ENCODE measurements at places on chromosomes 5 and 9.

DNA sequence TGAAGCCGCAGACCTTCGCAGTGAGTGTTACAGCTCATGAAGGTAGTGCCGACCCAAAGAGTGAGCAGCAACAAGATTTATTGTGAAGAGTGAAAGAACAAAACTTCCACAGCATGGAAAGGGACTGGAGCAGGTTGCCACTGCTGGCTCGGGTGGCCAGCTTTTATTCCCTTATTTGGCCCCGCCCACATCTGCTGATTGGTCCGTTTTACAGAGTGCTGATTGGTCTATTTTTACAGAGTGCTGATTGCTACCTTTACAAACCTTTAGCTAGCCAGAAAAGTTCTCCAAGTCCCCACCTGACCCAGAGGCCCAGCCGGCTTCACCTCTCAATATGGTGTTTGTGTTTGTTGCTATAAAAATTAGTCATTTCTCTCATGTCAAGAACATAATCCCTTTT, 49.7 kb downstream of the RECK start:
- no peak for DNase-seq

DNA sequence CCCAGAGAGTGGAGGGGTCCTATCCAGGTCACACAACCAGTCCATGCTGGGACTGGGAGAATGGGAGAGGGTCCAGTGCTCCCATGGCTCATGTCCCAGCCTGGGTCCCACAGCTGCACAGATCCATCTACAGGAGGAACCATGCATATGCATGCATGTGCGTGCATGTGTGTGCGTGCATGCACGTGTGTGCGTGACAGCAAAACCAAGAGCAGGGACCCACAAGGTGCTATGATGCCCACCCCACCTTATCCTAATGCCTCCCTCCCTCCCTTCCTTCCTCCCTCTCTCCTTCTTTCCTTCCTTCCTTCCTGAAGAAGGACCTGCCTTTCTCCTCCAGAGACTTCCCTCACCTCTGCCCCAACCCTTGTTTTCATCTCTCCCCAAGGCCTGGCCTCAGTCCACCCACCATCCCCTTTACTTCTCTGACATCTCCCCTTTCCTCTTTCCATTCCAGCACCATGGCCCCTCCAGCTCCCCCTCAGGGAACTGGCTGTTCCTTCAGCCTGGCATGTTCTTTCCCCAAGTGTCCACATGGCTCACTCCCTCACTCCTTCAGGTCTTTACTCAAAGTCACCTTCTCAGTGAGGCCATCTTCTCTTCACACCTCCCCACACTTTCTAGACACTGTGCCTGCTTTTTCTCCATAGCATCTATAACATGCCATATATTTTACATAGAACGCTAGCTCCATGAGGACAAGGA, 21.8 kb downstream of the AQP7 start:
- DNase-seq, result no peak

GRCh38 chr5:43161244-43161643, 30.8 kb upstream of the NIM1K start:
- no peak for DNase-seq

GRCh38 chr5:77642738-77643653, 4.5 kb upstream of the OTP start:
- DNase-seq, result no peak

- DNase-seq, result no peak
Observed at GRCh38 chr5:19104948-19105347, 883.1 kb downstream of the CDH18 start.

DNA sequence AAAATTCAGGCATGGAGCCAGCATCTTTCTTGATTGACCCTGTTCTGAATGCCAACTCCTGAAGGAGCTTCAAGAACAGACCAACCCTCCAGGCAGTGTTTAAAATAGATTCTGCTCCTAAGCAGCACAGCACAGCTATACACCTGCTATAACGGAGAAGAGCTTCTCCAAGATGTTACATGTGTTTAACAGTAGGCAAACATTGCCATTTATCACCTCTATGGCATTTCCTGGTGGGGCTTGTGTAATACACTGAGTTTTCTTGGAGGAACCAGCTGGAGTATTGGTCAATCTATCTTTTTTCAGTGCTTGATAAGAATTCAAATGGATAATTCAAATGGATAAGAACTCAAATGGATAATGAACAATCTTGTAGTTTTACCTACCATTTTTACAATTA, 615.1 kb downstream of the CDH12 start:
- no peak for DNase-seq

DNA sequence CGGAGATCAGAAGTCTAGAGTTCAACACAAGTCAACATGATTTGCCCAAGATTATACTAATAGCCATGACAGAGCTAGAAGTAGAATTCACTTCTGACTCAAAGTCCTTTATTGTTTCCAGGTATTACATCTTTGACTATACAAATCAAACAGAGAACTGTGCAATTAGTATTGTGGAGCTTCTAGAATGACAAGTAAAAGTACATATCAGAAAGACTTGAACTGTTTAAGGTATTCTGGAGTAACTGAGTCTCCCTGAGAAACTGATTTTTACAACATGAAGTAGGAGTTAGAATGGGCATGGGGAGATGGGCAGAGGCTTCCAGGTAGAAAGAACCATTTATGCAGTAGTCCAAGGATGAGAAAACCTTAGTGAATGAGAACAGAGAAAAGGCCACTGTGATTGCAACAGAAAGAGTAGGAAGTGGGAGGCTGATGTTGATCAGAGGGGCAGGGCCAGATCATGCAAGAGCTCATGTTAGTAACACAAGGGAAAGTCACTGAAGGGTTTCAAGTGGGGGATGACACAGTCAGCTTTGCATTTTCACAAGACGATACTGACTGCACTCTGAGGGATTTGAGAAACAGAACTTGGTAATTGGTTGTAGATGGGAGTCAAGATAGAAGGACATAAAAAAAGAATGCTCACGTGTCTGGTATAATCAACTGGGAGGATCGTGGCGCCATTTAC, 280.7 kb downstream of the RFX3 start:
- DNase-seq, result no peak

DNA sequence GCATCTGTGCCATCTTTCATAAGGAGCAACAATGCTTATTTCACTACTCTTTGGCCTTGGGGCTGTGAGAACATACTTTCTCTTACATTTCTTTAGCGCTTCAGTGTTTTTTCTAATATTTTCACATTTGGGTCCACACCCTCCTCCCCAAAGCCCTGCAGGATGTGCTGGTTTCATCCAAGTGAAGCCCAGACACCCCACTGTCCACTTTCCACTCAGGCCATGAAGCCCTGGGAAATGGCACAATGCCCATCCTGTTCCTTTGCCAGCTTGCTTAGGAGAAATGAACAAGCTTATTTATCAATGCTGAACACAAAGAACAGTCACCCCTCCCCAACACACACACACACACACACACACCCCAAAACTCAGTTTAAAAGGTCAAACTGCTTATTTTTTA, 17.3 kb upstream of the TMOD1 start:
- no peak for DNase-seq

- no peak for DNase-seq
Observed at GRCh38 chr9:120734607-120735410, 20.5 kb upstream of the MEGF9 start.

- DNase-seq, result no peak
Observed at GRCh38 chr9:93100276-93100636, 4.2 kb downstream of the CARD19 start.

DNA sequence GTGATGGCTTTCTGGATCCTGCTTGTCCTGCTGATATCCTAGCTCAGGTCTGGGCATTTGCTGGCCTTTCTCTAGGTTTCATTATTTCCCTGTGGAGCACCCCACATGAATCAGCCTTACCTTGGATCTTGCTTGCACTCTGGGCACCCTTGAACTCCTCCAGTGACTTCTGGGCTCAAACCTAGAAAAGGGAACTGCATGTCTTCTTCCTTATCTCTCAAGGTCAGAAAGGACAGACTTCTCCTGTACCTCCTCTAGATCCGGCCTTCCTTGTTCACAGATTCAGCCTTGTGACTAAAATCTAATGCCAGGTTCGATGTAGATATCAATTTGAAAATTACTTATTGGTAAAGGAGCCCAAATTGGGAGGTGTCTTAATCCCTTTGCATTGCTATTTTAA, 267.9 kb downstream of the PARP8 start:
- no peak for DNase-seq

- DNase-seq, result no peak
Observed at GRCh38 chr5:123441408-123441807, 18.2 kb upstream of the CEP120 start.

DNA sequence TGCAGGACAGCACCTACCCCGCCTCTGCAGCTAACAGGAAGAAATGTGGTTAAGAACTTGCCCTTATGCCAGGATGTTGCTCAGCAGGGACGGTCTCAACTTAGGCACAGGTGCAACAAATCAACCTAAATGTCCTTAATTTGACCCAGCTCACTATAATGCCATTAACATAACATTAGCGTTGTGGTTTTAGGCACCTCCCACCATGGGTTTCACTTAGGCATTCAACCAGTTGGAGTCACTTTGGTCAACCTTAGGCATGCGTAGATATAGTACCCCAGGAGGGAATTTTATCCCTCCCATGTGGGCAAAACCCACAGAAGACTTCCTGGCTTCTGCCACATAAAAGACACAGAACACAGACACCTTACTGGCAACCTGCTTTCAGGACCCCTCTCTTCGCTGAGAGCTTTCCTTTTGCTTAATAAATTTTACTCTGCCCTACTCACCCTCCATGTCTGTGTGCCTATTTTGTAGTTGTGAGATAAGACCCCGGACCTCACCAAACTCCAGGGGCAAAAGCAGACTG, 8.7 kb upstream of the ERAP1 start:
- DNase-seq, result no peak

DNA sequence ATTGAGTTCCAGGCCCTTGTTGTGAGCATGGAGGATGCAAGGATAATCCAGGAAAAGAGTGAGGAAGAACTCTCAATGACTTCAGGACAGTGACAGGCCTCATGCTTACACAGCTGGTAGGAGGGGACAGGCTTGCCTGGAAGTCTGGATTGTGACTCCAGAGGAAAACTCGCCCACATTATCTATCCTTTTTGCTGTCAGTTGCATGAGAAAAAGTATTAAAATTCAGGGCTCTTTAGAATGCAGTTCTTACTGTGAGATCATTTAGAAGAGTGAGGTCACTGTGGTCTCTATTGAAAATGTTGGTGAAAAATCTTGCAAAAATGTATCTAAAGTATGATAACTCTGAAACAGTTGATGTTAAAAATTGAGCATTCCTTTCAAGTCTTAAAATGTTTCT, 30.5 kb downstream of the NTRK2 start:
- no peak for DNase-seq

GRCh38 chr9:109771796-109772531, 8.0 kb upstream of the PALM2AKAP2 start:
- no peak for DNase-seq

DNA sequence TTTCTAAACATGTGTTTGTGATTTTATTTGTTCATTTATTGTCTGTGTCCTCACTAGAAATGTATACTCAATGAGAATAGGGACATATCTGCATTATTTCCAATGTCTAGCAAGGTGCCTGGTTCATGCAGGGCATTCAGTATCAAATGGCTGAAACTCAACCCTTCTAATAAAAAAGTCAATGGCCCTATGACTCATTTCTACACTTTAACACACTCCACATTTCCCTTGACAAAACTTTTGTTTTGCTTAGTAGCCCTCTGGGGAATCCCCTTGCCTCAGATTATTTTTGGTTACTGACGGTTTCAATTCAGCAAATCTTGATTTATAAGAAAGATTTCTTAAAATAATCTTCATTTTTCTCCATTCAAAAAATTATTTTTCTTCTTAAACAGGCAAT, 206.0 kb upstream of the DMRTA1 start:
- peak; percentile 53 for DNase-seq

GRCh38 chr9:98877311-98877710, 66.4 kb upstream of the COL15A1 start:
- no peak for DNase-seq
